Testis (tissue), 5 donors: ENCODE measurements at places on chromosomes 3 and 15. TPM values are rescaled to one million over a fixed set of nuclear protein-coding genes. Genes with fewer than 3 reads are reported as not detected.

- H3K27ac ChIP-seq: peak within 1 kb of the TSS; percentile 82
- no peaks in the 10 kb centered on the region for H3K27me3 ChIP-seq
- peaks cover 12% of the 10 kb centered on the region for H3K4me1 ChIP-seq
- H3K4me3 ChIP-seq: peak within 1 kb of the TSS; percentile 92
- no peaks in the 10 kb centered on the region for H3K36me3 ChIP-seq
These were observed at the start of gene SUCLG2 for GRCh38 chr3:67654099-67654843. TSS of gene SUCLG2 (minus strand) at chr3:67654612. CDS start at chr3:67654586, 26 bp downstream.

DNA sequence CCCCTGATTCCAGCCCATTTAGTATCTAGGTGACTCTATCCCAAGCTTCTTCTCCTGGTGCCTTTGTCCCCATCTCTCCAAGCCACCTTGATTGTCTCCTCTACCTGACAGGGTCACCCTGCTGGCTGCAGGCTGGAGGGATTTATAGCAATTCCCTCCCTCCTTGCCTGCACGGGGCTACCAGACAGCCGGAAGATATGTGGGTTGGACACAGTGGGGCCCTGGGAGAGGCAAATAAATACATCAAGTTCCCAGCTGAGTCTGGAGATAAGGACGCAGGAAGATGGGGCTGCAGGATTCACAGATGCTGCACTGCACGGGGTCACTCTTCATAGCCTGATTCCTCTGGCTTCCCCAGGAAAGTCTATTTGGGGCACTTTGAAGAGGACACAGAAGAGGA, 9.3 kb upstream of the ISLR2 start:
- no peaks in the 10 kb centered on the region for H3K4me1 ChIP-seq
- H3K4me3 ChIP-seq: no peak overlapping the region
- no peaks in the 10 kb centered on the region for H3K27me3 ChIP-seq
- no peak for DNase-seq
- no peak overlapping the region for H3K27ac ChIP-seq

APBA2 gene
- total RNA-seq: 37.7 TPM

LRRC49 gene
- 35.4 TPM for total RNA-seq

SMCO1 gene
- total RNA-seq: 0.25 TPM
